ENCODE measurements at places on chromosomes 1 and 21.

- no peak for DNase-seq
These were observed 533.3 kb downstream of the OMA1 start for GRCh38 chr1:58013237-58013636.

DNA sequence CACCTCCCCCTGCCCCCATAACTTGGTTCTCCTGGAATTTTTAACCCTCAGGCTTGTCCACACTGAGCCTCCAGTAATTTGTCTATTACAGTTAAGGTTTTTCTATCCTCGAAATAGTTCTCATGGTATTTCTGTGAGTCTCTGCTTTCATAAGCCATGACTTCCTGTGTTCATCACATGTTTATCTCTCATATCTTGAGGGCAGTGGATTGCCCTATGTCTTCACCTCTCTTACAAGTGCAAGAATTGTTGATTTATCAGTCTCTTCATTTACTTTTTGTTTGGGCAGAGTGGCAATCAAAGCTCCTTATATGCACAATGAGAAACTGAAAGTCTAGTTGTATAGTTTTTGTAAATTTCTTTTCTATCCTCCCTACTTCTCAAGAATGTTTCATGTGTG lies 328.4 kb downstream of the PLA2G4A start:
- DNase-seq = no peak

GRCh38 chr1:76102046-76102445 lies 27.5 kb downstream of the ST6GALNAC3 start:
- no peak for DNase-seq

DNA sequence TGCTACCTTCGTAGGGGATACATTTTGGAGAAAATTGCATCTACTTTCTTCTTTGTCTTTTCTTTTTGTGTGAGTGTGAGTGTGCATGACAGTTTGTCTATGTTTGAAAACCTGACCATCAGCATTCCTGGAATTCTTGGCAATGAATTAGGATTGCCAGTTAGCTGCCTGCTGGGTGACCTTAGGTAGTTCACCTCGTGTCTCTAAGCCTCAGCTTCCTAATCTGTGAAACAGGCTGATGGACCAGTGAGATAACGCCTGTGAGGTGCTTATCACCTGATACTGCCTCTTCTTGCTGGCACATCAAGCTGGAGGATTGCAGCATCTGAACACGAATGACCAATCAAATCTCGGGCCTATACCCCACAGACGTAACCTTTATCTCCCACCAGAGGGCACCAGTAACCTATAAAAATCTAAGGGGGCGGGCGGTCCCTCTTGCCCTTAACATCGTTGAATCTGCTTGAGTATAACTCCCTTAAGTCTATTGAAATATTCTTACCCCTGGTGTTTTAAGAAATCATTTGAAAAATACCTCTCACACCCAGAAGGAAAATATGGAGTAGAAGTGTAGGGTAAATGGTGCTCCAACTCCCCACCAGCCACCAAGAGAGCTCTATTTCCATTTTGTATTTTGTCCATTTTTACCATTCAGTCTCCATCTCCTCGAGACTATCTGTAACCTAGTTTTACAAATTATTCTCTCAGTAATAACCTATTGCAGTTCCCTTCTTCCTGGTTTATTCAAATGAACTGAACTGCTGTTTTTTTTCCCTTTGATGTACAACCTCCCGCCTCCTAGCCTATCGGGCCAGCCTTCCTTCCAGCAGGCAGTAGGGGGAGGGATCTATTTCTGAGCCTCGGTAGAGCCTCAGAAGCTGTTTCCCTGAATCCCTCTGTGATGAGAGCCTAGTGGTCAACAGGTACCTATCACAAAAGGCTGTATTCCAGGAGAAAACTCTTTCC lies 49.7 kb downstream of the MDM4 start:
- peak; percentile 26 for DNase-seq

GRCh38 chr1:7389906-7390603 lies 381.0 kb upstream of the VAMP3 start:
- no peak for DNase-seq

GRCh38 chr1:4573526-4573925 lies 80.9 kb upstream of the AJAP1 start:
- DNase-seq = no peak

DNA sequence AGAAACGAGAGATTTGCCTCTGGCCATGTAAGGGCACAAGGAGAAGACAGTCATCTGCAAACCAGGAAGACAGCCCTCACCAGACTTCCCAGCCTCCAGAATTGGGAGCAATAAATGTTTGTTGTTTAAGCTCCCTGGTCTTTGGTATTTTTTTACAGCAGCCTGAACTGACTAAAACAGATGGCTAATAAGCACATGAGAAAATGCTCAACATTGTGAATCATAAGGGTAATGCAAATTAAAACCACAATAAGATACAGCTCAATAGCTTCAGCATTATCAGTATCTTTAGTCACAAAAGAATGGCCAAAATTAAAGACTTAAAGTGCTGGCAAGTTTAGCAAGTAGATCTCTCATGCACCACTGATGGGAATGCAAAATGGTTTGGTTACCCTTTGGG lies 11.7 kb downstream of the UBE2G2 start:
- no peak for DNase-seq

Measured in tibial artery (tissue), 4 donors.